MG63 (cell line): ENCODE measurements at places on chromosomes 1 and 21.

- peak; percentile 22 for DNase-seq
These were observed 11.3 kb downstream of the NCSTN start for GRCh38 chr1:160354388-160354985.

- DNase-seq, result no peak
These were observed 80.2 kb upstream of the KLHDC7A start for GRCh38 chr1:18400347-18401102.

DNA sequence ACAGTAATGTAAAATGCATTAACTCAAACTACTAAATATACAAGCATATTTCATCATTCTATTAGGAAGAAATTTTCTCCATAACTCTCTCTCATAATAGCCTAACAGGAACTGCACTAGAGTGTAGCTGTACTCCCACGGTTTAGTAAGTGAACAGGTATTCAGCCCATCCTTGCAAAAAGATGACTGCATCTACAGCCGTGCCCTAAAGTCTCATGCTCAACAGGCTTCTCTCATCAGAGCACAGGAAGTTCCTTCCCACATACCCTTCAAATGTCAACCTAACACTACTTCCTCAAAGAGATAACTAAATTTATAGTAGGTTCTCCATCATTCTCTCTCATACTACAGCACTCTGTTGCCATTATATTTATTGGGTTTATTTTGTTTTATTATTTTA lies 251.6 kb downstream of the AKT3 start:
- peak; percentile 9 for DNase-seq

DNA sequence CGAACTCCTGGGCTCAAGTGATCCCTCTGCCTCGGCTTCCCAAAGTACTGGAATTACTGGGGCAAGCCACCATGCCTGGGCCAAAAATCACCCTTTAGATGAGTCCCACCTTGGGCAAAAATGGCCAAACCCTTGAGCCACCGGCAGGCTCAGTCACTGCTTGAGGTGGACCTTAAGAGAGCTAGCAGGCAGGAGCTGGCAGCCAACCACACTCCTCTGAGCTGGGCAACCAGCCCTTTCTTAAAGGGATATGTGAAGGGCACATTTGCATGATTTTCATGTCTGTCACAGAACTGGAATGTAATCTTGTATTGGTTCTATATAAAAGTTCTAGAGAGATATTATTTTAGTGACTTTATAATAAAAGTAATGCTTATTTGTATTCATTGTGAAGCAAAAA lies 316.5 kb downstream of the PBX1 start:
- DNase-seq, result no peak

DNA sequence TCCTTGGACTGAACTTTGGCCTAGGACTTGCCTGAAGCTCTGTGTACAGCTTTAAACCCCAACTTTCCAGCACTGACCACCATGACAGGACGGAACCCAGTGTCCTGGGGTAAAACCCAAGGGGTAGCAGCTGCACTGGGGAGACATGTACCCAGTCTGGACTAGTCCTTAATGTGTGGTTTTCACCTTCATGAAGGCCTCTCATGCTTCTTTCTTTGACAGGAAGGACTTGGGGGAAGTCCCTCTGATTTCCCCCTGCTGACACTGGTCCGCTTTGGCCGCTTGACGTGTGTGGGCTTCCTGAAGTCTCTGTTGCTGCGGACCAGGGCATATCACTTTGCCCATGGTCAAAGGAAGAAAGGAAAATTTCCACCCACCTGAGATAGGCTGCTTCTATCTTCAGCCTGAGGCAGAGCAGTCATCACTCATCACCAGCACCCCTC lies 66.3 kb upstream of the PRDX6 start:
- no peak for DNase-seq

GRCh38 chr21:36170823-36171222 lies 14.2 kb downstream of the DOP1B start:
- DNase-seq, result no peak

DNA sequence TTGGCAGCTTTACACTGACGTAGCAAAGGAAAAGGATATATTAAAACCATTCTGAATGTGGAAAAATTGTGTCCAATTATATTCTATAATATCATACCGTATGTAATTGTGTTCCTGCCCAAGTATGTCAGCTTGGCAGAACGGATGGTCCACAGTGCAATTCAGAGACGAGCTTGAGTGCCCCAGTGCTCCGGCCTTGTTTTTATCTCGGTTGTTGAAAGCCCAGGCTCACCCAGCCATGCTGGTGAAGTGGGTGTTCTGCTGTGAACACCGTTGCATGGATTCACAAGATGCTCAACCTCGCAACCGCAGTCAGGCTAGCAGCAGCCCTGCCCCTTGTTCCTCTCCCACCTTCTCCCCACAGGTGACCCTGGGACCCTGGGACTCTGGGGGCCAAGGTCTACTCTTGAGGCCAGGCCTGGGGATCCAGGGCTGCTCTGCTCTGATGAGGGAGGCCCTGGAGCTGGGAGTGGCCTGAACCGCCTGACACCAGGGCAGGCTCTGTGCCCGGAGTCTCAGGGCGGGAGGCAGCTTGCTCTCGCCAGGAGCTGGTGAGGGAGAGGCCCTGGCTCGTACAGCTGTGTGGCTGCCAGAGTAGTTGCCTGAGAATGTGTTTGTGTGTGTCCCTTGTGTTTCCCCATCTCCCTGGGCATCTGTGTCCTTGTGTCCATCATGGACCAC lies 11.2 kb downstream of the PTPRF start:
- DNase-seq, result peak; percentile 85

DNA sequence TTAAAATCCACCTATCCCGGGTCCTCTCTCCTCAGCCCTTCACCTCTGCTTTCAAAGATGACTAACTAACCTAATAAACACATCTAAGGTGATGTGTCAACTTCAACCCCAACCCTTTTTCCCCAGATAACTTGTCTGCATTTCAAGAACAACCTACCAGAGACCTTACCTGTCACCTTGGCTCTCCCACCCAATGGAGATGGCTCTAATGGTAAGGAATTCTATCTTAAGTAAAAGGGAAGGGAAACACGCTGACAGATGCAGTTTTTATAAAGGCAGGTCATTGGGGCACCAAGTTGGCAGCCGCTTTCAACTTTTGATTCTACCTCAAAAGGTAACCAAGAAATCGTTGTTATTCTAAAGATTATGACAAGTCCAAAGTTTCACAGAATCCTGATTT lies 37.6 kb downstream of the MRPL39 start:
- DNase-seq, result no peak

- peak; percentile 79 for DNase-seq
These were observed 79.1 kb downstream of the NDUFS5 start for GRCh38 chr1:39105061-39105840.

- DNase-seq, result no peak
These were observed 21.4 kb upstream of the SPSB1 start for GRCh38 chr1:9271283-9271682.
